CD4-positive, alpha-beta T cell treated with Interleukin-15 for 4 hours (primary cell): ENCODE measurements at places on chromosomes 12 and 14.

DNA sequence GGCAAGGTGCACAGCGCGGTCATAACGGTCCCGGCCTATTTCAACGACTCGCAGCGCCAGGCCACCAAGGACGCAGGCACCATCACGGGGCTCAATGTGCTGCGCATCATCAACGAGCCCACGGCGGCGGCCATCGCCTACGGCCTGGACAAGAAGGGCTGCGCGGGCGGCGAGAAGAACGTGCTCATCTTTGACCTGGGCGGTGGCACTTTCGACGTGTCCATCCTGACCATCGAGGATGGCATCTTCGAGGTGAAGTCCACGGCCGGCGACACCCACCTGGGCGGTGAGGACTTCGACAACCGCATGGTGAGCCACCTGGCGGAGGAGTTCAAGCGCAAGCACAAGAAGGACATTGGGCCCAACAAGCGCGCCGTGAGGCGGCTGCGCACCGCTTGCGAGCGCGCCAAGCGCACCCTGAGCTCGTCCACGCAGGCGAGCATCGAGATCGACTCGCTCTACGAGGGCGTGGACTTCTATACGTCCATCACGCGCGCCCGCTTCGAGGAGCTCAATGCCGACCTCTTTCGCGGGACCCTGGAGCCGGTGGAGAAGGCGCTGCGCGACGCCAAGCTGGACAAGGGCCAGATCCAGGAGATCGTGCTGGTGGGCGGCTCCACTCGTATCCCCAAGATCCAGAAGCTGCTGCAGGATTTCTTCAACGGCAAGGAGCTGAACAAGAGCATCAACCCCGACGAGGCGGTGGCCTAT lies 875 bp downstream of the HSPA2 start:
- no peak for DNase-seq

DNA sequence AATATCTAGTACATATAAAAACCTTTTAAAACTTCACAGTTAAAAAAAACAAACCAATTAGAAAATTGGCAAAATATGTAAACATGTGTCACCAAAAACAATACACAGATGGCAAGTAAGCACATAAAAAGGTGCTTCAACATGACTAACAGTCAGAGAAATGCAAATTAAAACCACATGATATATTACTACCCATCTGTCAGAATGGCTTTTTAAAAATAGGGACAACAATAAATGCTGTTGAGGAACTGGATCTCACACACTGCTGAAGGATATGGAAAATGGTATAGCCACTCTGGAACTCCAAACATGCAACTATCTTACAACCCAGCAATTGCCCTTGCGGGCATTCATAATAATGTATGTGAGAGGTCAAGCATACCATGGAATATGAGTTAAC lies 1153.6 kb downstream of the FLRT2 start:
- DNase-seq = no peak

DNA sequence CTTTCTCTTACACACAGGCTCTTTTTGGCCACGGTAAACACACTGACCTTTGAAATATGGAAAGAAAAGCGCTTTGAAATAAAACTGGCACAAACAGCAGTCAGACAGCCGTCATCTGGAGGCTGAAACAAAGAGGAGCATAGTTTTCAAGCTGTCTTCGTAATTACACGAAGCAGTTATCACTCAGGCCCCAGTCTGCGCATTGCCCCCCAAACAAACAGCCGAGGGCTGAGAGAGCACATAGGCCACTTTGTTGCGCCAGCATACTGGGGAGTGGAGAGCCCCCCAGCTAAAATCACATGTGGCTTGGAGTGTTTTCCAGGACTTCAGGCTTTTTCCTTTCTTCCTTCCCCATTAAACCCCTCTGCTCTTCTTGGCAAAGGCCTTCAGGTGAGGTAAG lies 142.9 kb upstream of the BTG1 start:
- DNase-seq = no peak

DNA sequence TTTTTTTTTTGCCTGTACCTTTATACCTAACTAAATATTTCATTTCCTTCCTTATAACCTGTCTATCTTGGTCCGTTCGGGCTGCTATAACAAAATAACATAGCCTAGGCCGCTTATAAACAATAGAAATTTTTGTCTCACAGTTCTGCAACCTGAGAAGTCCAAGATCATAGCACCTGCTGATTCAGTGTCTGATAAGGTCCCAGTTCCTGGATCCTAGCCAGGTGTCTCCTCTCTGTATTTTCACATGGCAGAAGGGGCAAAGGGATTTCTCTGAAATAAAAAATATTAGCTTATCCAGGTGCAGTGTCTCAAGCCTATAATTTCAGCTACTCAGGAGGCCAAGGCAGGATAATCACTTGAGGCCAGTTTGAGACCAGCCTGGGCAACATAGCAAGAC lies 1046.6 kb upstream of the USP15 start:
- no peak for DNase-seq

- no peak for DNase-seq
Measured at GRCh38 chr12:105166736-105167135, 59.2 kb downstream of the WASHC4 start.

DNA sequence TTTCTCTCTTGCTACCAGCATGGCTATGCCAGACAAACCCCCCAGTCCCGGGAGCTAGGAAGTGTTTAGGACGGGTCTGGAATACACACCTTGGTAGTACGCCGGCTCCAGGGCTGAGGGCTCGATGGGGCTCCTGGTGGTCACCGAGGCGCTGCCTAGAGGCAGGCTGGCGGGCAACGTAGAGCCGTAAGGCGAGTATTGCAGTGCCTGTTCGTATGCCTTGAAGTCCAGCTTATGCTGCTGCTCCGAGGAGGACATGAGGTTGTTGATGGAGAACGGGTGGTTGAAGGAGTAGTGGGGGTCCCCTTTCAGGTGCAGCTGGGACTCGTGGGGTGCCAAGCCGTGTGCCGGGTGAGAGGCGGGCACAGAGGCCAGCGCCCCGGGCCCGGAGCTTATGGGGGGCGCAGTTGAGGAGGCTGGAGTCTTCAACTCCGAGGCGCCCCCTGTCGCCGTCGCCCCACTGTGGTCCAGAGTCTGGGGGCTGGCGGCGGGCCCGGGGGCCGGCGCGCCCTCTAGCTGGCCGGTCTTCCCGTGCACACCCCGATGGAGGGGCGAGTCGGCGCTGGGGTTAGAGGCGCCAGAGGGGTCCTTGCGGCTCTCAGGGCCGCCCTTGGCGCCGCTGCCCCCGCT lies 3.6 kb downstream of the FOXA1 start:
- no peak for DNase-seq

GRCh38 chr12:75611041-75611440 lies 99.6 kb upstream of the KRR1 start:
- DNase-seq = no peak

DNA sequence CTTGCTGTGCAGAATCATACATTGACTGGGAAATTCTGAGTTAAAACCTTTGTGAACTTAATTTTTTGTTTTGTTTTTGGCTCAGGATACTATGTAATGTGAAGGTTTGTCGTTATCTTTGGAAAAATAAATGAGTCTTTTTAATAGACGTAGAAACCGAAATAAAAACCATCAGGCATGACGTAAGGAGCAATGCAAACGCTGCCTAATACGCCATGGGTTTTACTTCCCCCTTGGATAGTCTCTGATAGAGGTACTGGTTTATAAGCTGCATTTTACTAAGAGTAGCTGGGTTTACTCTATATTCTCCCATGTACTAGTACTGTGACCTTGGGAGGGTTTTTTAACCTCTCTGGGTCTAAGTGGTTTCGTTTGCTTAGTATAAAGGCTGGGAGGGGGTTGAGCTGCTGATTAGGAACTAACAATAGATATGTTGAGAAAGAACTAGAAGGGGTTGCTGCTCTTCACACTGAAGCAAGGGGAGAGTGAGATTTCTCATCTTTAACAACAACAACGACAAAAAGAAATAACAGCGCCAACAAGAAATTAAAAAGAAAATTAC lies 66.8 kb upstream of the SLCO1C1 start:
- no peak for DNase-seq

DNA sequence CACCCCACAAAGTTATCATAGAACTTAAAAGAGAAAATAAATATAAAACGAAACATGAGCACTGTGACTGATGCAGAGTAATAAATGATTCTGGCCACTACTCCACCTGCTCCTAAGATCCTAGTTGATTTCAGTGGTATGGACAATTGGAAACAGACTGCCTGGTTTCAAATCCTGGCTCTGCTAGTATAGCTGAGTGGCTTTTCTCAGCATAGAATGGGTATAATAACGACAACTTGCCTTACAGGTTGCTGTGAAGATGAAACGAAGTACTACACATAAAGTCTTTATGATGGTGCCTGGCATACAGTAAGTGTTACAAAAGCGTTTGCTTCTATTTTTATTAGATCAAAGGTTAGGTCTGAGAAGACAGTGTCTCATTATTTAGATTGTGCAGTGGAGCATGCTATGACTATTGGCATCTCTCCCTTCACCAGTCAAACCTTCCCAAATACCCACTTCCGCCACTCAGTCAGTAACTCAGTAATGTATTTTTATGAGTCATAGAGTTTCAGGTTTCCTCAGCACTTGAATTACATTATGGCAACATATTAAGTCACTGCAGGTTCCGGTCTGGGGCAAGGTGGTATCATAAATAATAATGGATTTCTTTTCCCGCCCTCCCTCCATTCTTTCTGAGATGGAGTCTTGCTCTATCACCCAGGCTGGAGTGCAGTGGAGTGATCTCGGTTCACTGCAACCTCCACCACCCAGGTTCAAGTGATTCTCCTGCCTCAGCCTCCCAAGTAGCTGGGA lies 29.7 kb upstream of the NR2C1 start:
- DNase-seq = peak; percentile 38

- no peak for DNase-seq
Measured at GRCh38 chr14:50533241-50533705, 904 bp upstream of the MAP4K5 start.

GRCh38 chr12:123387508-123388176 lies 3.7 kb downstream of the KMT5A start:
- DNase-seq = no peak

DNA sequence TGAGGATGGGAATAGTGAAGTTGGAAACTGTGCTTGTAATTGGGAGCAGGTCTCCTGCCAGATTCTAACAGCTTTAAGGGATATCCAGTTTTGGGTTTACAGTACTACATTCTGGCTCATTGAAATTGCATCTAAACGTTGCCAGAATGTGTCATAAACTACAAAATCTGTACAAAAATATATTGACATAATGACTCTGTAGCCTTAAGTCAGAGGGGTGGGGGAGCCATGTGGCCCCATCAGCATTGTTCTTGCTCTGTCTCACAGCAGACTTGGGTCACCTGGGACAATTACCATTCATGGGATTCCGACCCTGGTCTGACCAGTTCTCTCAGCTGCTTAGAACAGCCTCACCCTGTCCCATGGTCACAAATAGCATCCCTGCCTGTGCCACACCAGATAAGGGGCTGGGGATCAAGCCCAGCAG lies 43.3 kb upstream of the MED13L start:
- no peak for DNase-seq

DNA sequence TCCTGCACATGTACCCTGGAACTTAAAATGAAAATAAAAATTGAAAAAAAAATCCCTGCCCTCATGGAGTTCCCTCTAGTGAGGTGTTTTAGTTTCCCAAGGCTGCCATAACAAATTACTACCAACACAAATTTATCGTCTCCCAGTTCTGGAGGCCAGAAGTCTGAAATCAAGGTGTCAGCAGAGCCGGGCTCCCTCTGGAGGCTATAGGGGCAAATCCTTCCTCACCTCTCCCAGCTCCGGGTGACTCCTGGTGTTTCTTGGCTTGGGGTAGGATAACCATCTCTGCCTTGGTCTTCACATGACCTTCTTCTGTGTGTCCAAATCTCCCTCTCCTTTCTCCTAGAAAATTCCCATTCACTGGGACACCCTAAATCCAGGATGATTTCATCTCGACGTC lies 50.1 kb downstream of the PLXNC1 start:
- no peak for DNase-seq

DNA sequence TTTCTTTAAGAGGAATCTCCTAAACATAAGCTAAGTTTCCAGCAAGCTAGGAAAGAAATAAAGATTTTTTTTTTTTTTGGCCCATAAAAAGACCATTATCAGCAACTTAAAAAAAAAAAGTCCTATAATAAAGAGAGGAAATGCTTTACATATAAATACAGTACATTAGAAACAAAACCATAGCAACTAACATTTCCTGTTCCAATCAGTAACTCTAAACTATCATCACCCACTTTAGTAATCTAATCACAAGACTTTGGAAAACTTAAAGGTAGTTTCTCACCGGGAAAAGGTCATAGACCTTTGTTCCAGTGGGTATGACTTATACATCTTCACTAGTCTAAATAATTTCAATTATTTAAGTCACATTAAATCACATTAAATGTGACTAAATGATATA lies 11.1 kb downstream of the SPTSSA start:
- DNase-seq = no peak

DNA sequence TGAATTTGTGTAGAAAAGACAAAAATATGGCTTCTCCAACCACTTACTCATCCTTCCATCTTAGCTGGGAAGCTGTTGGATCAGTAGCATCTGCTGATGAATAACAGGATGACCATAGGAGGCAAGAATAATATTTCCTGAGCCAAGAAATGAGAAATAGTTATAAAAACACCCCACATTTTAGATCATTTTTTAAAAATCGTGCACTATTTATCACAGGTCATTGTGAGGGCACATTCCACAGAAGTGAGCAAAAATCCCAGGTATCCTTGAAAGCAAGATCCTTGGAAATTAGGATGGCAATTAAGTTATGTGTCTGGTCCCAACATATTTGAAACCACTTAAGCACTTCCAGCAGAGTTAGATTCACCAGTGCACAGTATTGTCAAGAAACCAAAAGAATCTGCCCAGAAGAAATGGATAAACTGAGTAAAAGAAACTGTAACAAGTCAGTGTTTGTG lies 8.4 kb downstream of the FAR2 start:
- no peak for DNase-seq

GRCh38 chr14:94543449-94544124 lies 17.7 kb upstream of the SERPINA4 start:
- DNase-seq = no peak

DNA sequence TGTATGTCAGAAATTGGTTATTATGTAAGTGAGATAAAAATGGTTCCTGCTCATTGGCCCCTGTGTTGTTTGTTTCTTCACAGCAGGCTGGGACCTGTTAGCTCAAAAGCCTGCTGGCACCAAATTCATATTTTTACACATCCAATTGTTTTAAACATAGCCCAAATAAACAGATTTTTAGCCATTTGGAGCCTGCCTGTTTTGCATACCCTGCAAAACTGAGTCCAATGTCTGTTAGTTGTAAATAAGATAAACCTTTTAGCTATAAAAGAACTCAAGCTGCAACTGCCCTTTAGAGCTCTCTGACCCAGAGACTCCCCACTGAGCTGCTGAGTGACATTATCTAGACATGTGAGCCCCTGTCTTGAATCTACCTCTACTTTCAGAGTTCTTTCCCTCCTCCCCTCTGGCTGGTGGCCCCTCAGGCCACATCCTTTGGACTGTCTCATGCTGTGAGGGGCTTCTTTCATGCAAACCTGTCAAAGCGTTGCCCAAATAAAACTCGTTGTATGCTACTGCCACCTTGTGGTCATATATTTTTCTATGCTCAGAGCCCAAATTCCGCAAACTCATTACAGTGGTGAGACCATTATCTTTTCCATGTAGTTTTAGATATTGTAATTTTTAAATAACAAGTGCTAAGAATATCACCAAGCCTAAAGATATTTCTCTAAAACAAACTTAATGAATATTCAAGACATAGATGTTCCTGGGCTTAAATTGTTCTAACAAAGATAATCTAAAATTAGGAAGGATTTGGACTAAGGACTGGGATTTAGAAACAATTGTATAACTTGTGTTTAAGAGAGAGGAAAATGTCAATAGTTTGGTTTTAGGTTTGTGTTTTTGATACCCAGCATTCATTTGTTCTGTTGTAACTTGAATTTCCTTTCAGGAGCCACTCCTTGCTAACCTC lies 337.9 kb downstream of the AACS start:
- DNase-seq = no peak

GRCh38 chr12:130508318-130508717 lies 170.6 kb downstream of the PIWIL1 start:
- no peak for DNase-seq
